Esophagus squamous epithelium (tissue), 5 donors: ENCODE measurements at places on chromosomes 12 and 14.

DNA sequence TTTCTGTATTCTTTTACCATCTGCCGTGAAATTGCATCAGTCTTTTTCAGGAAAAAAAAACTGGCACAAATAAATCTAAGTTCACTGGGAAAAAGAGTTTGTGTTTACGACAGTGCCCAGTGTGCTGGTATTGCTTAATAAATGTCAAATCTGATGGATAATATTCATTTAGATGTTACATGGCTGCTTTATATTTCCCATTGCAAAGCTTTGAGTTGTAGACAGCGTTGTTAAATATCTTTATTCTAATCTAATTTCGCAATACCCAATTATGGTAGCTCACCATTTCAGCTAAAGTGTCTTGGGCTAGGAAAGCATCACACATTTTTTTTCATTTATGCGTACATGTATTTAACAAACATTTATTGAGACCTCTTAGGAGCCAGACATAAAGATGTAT lies 1994.5 kb upstream of the FLRT2 start:
- DNase-seq, result no peak

GRCh38 chr14:35740215-35740614 lies 68.9 kb downstream of the RALGAPA1 start:
- no peak for DNase-seq

DNA sequence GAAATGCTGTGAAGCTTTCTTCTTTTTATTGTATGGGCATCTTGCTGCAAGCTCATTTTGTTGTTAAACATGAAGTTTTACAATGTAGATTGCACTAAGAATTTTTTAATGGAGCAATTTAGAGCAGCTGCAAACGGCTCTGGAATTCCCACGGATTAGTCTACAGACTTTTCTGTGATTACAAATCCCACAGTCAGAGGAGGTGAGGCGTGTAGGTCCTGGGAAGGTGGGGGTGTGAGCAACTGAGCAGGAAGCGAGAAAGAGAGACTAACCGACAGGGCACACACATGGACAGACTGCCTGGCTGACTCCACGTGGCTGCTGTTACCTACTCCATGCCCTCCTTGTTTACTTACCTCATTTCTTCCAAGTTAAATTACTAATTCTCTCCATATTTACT lies 348.5 kb downstream of the NPAS3 start:
- DNase-seq, result no peak

DNA sequence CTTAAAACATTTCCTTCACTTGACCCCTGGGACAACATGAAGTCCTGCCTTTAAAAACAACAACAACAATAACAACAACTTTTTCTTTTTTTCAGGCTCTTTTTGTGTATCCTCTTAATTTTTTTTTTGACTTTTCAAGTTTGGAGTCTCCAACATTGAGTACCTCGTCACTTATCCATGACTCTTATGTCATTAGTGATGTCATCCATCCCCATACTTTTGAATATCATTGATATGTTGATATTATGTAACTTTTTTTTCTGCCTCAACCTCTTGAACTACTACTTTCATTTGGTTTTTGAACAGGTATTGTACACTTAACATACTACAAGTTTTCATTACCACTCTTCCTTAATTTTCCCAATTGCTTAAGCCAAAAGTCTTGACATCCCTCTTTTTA lies 143.0 kb upstream of the ATXN7L3B start:
- DNase-seq, result no peak

- DNase-seq, result no peak
These were observed 19.1 kb downstream of the SLC25A47 start for GRCh38 chr14:100342195-100342594.

GRCh38 chr14:93914278-93914677 lies 12.9 kb upstream of the FAM181A start:
- no peak for DNase-seq

GRCh38 chr12:78759367-78759766 lies 105.2 kb upstream of the SYT1 start:
- DNase-seq, result no peak

- DNase-seq, result no peak
These were observed 75.3 kb upstream of the TMPO start for GRCh38 chr12:98439981-98440581.

DNA sequence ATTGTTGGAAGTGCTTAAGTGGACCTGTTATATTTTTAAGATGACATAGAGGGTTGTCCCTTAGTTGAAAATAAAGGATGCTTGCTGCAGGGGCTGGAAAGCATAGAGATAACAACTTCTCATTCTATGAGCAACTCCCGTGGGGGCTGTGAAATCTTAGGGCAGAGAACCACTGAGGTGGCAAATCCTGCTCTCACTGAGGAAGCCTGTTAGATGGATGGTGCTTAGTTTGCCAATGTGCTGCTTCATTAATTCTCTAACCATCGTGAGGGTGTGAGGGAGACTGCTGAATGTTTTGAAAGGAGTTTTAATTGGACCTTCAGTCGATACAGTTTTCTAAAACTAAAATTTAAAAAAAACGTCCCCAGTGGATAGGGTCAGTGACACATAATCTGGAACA lies 46.5 kb downstream of the PTPRO start:
- no peak for DNase-seq

DNA sequence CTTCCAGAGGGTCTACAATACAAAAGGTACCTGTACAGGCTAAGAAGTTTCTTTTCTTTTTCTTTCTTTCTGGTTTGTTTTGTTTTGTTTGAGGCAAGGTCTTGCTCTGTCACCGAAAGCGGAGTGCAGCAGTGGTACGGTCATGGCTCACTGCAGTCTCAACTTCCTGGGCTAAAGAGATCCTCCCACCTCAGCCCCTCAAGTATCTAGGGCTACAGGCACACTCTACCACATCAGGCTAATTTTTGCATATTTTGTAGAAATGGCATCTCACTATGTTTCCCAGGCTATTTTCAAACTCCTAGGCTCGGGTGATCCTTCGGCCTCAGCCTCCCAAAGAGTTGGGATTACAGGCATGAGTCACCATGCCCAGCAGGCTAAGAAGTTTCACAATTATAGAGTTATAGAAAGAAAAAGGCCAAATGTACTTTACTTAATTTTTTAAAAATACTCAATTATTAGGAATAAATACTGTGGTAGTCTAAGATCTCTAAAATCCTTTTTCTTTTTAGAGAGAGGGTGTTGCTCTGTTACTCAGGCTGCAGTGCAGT lies 3.0 kb upstream of the PIGH start:
- no peak for DNase-seq

DNA sequence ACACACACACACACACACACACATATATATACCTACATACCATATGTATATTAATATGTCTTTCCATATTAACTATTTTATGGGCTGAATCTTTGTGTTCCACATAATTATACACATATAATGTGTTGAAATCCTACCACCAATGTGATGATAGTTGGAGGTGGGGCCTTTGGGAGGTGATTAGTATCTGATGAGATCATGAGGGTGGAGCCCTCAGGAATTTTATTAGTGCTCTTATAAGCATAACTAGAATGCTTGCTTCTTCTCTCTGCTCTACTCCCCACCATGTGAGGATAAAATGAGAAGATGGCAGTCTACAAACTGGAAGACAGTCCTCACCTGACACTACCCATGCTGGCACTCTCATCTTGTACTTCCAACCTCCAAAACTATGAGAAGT lies 1193.5 kb upstream of the FLRT2 start:
- no peak for DNase-seq

DNA sequence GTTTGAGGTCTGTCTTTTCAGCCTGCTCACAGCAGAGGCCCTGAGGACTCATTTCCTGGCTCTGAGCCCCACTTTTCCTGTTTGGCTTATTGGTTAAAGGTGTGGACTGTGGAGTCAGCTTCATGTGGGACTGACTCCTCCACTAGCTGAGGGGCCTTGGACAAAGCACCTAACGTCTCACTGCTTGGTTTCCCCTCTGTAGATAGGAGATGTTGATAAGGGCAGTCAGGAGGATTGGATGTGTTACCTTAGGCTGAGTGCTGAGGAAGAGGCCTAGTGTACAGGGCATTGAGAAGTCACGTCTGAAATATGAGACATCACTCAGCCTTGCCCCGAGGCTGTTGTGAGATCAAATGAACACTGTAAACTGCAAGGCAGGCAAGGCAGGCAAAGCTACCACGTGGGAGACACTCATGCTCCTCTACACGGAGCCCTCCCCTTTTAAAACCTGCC lies 27.1 kb upstream of the TCL1A start:
- no peak for DNase-seq

DNA sequence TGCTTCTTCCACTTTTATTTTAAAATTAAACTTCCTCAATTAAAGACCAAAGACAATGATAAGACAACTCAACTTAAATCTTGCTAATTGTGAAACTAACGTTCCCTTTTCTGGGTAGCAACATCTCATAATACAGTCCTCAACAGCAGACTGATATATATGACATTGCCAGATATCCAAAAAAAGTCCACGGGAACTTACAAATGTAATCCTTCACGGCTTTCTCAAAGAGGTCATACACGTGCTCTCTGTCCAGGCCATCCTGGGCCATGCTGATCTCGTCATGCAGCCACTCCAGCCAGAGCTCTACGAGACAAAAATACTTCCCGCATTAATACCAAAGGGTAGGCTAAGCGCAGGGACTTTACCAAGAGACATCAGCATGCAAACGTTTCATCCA lies 13.3 kb downstream of the SART3 start:
- DNase-seq, result no peak

GRCh38 chr12:69688021-69688420 lies 11.1 kb downstream of the BEST3 start:
- DNase-seq, result no peak

GRCh38 chr14:60301685-60302084 lies 52.7 kb downstream of the PPM1A start:
- DNase-seq, result no peak

DNA sequence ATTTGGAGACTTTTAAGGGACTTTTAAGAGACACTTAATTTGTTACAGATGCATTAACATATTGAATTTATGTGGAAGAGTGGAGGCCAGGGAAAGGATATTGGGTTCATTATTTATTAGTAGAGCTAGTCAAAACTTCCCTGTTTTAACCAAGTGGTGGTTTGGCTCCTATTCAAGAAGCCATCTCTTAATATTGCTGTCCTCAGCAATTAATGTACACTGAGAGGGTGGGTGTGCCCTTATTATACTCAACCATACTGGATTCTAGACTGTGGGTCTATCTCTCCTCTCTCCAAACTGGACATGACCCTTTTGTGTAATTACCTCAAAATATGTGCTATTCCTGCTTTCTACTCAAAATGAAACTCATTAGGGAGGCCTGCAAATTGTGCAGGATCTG lies 398.7 kb upstream of the DDHD1 start:
- no peak for DNase-seq

- no peak for DNase-seq
These were observed 47.7 kb upstream of the ERGIC2 start for GRCh38 chr12:29428633-29429032.
